ENCODE measurements at places on chromosomes 6 and 20.

DNA sequence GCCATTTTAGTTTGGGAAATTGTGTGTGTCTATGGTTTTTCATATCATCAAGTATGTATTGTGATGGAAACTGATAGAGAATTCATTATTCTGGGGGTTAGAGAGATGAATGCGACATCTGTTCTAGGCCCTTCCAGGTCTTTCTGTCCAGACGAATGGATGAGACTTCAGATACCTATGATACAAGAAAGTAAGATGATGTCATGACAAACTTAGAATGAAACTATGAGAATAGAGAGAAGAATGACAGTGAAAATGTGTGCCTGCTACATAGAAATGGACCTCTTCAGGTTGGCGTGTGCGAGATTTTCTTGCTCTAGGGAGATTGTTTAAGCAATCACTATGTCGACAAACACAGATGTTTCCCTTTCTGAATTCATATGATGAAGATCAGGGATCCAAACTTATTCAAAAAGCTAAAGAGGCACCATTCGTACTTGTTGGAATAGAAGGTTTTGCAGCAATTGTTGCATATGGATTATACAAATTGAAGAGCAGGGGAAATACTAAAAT, 76.1 kb downstream of the SCAND1 start:
- DNase-seq = no peak

DNA sequence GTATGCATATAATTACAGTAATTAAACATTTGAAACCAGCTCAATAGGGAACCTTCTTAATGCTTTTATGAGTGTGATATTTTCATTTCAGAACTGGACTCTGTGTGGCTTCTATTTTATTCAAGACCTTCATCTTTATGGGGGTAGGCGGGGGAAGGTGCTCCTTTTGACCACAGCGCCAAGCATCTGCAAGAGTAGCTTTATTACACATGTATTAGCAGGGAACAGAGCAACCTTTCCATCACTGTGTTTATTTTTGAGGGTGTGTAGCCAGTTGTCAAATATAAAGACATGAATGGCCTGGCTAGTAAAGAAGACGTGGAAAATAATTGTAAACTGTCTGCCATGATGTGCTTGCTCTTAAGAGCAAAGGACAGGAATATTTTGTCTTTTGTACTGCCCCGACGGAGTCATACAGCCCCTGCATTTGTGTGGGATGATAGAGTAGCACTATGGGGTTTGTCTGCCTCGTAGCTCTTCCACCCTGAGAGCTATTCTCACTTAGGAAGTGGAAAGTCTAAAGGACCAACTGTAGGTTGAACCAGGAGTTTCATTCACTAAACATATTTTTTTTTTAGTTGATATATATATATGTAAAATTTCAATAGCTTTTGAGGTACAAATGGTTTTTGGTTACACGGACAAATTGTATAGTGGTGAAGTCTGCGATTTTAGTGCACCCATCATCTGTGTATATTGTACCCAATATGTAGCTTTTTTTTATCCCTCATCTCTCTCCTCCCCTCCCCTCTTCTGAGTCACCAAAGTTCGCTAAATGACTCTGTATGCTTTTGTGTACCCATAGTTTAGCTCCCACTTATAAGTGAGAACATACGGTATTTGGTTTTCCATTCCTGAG, 91.2 kb downstream of the CARMIL1 start:
- DNase-seq = no peak

GRCh38 chr6:170092826-170093225, 198.1 kb downstream of the DLL1 start:
- no peak for DNase-seq

GRCh38 chr20:37786043-37786442, 92.2 kb downstream of the CTNNBL1 start:
- no peak for DNase-seq

DNA sequence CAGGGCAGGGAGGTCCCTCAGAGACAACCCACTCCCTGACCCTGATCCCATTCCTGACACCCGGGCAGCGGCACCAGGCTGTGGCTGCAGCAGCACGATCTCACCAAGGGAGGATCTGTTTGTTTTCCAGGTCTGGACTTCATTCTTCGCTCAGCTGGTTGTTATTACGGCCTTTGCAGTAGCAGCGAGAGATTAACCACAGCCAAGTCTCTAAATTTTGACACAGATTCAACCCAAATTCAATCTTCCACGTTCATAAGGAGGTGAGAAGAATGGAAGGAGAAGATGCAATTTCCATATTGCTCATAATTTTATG, 91.1 kb upstream of the THBS2 start:
- DNase-seq = no peak

- DNase-seq = no peak
These were observed 12.2 kb downstream of the TNFAIP3 start for GRCh38 chr6:137879299-137879698.

DNA sequence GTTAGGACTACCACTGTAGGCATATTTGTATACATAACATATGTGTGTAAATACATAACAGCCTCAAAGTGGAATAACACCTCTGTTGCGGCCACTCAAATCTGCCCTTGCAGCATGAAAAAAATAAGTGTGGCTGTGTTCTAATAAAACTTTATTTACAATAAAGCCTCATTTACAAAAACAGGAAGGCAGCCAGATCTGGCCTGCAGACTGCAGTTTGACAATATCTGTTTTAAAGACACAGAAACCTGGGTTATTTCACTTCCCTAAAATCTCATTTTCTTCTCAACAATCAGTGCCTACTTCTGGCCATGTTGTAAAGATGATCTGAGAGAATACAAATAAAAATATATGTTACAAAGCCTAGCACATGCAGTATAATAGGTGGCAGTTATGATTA, 53.9 kb upstream of the SCML4 start:
- DNase-seq = no peak

- no peak for DNase-seq
These were observed 577.2 kb upstream of the FLRT3 start for GRCh38 chr20:14914633-14915032.

DNA sequence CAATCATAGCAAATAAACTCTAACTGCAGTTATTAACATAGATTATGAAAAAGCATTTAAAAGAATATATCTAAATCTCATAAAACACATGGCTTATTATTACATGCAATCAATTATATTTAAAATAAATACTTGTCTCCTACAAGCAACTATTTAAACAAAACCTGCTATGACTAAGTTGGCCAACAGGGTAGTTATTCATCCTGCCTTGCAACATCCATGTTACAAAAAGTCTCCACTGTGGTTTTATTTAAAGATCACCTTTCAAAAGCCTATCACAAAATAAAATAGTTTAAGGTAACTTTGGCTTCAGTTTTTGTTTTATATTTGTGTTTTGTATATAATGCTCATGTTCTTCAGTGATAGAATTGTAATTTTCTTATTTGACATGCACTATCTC, 1127.0 kb upstream of the MAP3K7 start:
- DNase-seq = no peak

GRCh38 chr20:10987651-10988383, 314.0 kb upstream of the JAG1 start:
- DNase-seq = no peak

DNA sequence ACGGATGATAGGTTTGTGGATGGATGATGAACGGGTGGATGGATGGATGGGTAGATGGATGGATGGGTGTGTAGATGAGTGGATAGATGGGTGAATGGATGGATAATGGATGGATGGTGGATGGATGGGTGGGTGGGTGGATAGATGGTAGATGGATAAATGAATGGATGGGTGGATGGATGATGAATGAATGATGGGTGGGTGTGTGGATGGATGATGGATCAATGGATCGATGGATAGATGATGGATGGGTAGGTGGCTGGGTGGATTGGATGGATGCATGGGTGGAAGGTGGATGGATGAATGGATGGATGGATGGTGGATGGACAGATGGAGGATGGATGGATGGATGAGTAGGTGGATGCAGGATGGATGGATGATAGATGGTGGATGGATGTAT, 394.1 kb downstream of the TAF4 start:
- DNase-seq = no peak

- DNase-seq = no peak
These were observed 512.6 kb upstream of the MAP3K7 start for GRCh38 chr6:91099479-91099878.

GRCh38 chr6:6685249-6686040, 96.9 kb downstream of the LY86 start:
- DNase-seq = peak; percentile 75

Measured in hematopoietic multipotent progenitor cell treated with erythropoietin and hydrocortisone succinate and interleukin-3 and kit ligand, for 17 days (in vitro differentiated cells).